ENCODE measurements at places on chromosomes 7 and 10. TPM values are rescaled to one million over a fixed set of nuclear protein-coding genes. Genes with fewer than 3 reads are reported as not detected.

GRCh38 chr7:37297546-37297945 is 151.1 kb downstream of the ELMO1 start:
- DNase-seq = no peak

The ASB10 gene
- not detected for total RNA-seq

- DNase-seq = no peak
These were observed 268.4 kb upstream of the NPVF start for GRCh38 chr7:25496476-25497368.

DNA sequence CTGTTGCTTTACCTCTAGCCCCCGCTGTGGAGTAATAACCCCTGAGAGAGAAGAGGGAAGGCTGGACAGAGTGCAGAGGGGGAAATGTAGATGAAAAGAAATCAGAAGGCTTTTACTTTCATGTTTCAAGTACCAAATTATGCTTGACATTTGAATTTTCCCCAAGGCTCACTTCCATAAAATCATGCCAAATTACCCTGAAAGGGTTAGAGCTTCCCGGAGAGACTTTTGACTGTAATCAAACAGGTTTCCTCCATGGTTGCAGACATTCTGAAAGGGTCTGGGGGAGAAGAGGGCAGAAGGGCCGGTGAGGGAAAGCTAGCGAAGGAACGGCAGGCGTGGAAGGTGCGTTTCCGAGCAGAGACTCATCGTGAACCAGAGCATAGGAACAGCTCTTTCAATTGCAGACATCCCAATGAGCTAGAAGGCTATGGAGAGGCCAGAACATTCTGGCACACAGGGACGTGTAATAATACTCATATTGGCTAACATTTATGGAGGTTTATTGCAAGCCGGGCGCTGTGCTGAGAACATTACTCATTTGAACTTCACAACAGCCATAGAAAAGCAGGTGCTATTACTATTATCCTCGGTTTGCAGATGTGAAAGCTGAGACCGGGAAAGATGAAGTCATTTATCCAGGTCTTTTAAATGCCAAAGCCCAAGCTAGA is 620.8 kb upstream of the AUTS2 start:
- no peak for DNase-seq

DNA sequence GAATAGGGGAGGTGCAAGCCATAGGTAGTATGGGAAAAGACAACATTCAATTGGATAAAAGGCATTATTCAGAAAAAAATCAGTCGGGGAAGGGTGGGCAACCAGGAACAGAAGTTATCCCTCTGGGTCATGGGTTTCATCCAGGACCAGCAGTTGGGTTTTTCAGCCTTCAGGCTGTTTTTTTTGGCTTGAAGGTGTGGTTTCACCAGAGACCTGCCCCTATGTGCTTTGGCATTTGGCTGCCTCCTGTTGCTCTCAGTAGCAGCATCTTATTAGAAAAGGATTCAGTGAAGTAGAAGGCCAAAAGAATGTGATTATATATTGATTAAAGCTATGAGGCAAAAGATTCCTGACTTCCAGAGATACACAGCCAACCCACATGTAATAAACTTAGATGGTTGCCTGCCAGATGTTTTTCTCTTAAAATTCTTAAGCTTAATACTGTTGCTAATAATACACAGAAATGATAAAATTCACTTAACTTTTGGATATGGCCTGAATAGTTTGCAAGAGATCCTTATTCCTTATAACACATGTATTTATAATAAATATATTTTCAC is 251.7 kb upstream of the CSTF2T start:
- no peak for DNase-seq

The C10orf88 gene
- 7.0 TPM for total RNA-seq

- no peak for DNase-seq
These were observed 59.0 kb downstream of the TBXAS1 start for GRCh38 chr7:139887992-139888481.

The TBC1D12 gene
- total RNA-seq = 12.5 TPM

The MYOZ1 gene
- total RNA-seq = 2.9 TPM

The ARHGEF35 gene
- total RNA-seq = 10.3 TPM

GRCh38 chr10:68151453-68151852 is 42.2 kb downstream of the MYPN start:
- DNase-seq = no peak

The ASAH2B gene
- total RNA-seq = 4.5 TPM

The FFAR4 gene
- total RNA-seq = 13.7 TPM

The UPK3B gene
- 16.6 TPM for total RNA-seq

The MYL10 gene
- not detected for total RNA-seq

The AKR1C4 gene
- not detected for total RNA-seq

GRCh38 chr10:32650246-32650655 is 204.3 kb downstream of the CCDC7 start:
- DNase-seq = no peak

DNA sequence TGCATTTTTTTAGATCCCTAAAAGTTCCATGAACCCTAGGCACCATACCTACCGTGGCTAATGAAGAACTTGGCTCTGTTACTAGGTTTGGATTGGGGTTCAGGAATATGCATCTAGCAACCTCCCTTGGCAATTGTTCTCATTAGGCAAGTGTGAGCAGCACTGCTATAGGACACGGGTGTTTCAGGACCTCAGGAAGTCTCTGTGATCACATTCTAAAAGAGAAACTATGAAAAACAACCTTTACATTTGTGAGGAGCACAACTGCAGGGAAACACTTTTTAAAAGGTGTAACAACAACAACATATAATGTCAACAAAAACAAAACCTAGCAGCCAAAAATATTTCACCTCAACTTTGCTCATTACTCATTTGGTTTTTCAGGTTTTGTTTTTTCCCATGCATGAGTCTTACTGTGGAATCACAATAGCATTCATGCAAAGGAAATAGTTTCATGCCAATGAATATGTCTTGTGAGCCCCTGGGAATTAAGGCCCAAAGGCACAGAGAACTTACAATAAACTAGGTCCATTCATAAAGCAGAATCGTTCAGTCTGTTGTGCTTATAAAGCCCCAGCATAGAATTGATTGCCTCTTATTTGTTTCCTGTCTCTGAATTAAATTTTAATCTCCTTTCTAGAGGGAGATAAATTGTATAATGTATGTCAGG is 255.7 kb upstream of the DGKB start:
- no peak for DNase-seq

DNA sequence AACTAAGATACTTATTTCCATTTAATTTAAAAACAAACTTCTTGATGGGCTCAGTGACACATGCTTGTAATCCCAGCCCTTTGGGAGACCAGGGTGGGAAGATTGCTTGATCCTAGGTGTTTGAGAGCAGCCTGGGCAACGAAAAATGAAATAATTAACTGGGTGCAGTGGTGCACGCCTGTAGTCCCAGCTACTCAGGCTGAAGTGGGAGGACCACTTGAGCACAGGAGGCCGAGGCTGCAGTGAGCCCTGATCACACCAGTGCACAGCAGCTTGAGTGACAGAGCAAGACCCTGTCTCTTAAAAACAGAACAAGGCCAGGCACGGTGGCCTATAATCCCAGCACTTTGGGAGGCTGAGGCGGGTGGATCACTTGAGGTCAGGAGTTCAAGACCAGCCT is 37.4 kb downstream of the AVL9 start:
- DNase-seq = peak; percentile 54

The TMEM273 gene
- total RNA-seq = 48.5 TPM
